Activated CD4-positive, alpha-beta T cell treated with anti-CD3 and anti-CD28 coated beads for 24 hours (primary cell): ENCODE measurements at places on chromosomes 11 and 22.
A peak's percentile ranks its signal among the peaks of the same experiment; 100 is the strongest.

DNA sequence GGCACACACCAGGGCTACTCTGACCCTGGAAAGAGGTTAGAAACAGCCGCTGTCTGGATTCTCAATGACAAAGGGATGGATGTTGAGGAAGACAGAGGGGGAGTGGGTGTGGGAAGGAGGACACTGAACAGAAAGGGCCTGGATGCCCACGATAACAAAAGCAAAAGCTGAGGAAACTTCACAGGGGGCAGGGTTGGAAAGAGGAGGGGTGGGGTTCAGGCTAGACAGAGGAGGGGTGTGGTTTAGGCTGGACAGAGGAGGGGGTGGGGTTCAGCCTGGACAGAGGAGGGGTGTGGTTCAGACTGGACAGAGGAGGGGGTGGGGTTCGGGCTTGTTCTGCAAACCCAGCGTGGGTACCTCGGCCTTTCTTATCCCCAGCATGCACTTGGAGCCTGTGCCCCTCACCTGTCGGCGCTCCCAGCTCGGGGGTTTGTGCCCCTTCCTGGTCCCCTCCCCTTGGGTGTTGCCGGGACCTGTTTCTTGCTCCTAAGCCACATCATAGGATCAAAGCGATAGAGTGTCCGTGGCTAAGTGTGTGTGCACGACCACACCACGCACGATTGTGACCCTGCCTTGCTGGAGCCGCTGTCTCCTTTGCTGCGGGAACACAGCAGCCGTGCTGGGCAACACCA lies 75.6 kb downstream of the BRD1 start:
- DNase-seq = no peak

DNA sequence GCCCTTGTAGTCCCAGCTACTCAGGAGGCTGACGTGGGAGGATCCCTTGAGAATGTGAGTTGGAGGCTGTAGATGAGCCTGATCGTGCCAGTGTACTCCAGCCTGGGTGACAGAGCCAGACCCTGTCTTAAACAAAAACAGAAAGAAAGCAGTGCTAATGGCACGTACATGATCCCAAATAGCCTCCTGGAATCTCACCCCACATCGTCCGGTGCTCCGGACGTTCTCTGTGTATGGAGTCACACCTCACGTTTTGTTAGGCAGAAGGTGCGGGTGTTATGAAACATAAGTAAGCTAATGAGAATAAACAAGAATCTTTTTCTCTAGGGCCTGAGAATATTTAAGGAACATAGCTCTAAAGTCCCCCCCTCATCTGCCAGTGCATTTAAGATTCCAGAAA lies 23.7 kb upstream of the MICAL3 start:
- DNase-seq = no peak

GRCh38 chr11:122305426-122306320 lies 189.7 kb upstream of the BLID start:
- no peak for DNase-seq

DNA sequence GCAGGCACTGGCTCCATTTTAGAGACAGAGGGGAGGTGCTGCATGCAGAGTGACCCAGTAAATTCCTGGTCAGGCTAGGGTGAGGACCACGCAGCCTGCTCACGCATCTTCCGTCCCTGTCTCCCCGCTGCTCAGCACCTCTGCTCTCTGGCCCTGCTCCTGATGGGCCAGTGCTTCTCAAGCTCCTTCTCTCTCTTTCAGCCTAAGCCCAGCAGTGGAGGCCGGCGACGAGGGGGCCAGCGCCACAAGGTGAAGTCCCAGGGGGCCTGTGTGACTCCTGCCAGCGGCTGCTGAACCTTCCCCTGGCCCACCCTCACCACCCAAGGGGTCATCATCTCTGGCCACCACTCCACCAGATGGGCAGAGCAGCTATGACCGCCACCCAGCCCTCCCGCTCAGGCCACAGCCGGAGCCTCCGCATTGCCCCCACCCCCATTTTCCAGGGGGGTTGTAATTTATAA lies 24.7 kb downstream of the GTPBP1 start:
- DNase-seq = no peak

GRCh38 chr22:41976070-41976901 lies 7.0 kb downstream of the SEPTIN3 start:
- peak; percentile 24 for DNase-seq

DNA sequence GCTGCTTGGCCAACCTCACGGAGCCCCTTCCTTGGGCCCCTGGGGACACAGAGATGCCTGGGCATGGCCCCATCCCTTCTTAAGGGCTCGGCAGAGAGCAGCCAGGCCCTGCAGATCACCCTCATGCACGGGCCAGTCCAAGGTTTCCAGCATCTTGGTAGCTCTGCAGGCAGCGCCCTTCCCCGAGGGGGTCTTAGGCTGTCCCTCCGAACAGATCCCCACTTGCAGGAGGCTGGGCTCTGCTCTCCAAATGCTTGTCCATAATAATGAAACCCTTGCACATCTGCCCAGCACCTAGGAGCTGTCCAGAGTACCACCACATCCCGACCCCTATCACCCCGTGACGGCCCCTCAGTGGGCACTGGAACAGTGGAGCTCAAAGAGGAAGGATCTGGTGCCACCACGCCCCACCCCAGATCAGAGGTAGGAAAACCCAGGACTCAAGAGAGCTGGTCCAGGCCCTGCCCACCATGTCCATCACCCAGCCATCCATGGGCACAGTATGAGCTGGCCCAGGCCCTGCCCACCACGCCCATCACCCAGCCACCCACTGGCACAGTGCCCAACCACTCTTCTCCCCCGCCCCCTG lies 92.5 kb upstream of the PRR5 start:
- no peak for DNase-seq

GRCh38 chr22:35152316-35152715 lies 86.4 kb downstream of the ISX start:
- no peak for DNase-seq

- no peak for DNase-seq
Measured at GRCh38 chr11:8777907-8778767, 95.5 kb downstream of the RPL27A start.

DNA sequence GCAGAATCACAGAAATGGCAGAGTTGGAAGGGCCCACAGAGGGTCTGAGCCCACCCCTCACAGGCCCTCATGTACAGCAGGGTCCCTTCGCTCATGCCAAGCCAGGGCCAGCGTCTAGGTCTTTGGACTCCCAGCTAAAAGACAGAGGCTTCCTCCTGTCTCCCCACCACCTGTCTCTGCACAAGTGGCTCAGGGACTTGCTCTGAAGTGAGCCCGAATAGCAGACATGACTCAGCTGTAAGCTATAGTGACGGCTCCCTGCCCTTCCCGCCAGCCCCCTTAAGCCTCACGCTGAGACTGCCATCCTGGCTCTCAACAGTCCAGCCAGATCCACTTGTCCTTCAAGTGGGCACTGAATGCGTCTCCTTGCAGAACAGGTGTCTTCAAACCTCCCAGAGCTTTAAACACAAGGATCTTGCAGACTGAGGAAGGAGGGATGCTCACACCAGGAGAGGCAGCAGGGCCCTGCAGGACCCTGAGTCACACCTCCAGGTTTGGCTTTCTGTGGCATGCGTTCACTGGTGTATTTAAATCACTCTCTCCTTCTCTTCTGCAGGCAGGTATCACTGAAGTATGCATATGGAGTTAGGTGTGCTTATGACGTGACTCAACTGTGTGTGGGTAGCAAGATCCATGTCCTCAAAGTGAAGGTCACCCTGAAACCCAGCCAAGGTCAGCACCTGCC lies 154.9 kb downstream of the CACNA1I start:
- no peak for DNase-seq

DNA sequence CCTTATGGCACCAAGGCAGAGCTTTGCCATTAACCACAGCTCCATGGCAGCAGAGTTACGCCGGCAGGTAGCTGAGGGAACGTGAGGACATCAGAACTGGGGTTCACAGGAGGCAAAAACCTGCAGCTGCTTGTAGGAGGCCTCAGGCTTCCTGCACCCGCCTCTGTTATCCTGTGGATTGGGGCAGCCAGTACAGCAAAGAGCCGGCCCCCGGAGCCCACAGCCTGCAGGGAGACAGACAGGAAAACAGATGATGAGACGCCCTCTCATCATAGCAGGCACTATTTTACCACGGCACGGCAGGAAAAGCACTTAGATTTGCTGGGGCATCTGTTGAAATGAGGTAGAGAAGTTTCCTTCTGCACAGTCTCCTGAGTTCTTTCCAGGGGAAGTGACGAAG lies 870.3 kb downstream of the TBC1D22A start:
- DNase-seq = no peak

- DNase-seq = no peak
Measured at GRCh38 chr11:46294365-46295309, 17.2 kb downstream of the CREB3L1 start.

DNA sequence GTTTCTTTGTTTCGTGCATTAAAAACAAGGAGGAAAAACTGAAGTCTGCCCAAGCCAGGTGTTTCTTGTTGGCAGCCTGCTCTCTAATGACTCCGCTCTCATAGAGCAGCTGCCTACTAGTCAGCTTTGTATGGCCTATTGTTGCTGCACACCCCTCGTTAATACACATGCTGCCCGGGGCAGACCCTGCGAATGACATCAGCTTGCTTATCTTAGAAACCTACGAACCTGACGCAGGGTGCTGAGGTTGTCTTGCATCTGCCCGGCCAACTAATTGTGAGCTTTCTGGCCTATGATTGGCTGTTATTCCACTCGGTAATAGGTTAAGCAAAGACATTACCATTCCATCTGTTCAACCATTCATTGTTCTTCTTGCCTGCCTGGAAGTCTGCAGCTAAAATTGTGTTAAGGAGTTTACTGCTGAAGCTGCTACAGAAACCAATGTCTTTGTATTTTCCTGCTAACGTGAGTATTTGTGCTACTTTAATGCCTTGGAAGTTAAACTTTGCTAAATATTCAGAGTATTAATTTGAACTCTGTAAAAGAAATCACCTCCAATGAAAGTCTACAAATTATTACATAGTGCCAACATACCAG lies 37.5 kb downstream of the ZC3H12C start:
- DNase-seq = no peak

GRCh38 chr11:56545531-56545930 lies 2.5 kb upstream of the OR5M11 start:
- DNase-seq = no peak

DNA sequence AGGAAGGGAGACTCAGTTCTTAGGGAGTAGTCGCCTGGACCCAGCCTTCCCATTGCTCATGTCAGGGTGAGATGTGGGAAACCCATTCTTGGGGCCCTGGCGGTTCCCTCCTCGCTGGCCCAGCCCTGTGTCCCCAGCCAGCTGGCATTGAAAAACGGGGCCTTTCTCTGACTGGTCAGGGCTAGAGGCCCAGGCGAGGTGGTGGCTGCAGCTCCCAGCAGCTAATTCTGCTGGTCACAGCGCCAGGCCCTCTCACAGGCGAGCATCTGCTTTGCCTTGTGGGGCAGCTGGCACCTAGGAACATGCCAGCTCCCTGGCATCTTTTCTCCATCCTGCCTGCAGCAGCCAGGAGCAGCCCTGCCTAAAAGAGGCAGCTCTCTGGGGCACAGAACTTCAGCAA lies 20.1 kb downstream of the TSPAN18 start:
- no peak for DNase-seq

DNA sequence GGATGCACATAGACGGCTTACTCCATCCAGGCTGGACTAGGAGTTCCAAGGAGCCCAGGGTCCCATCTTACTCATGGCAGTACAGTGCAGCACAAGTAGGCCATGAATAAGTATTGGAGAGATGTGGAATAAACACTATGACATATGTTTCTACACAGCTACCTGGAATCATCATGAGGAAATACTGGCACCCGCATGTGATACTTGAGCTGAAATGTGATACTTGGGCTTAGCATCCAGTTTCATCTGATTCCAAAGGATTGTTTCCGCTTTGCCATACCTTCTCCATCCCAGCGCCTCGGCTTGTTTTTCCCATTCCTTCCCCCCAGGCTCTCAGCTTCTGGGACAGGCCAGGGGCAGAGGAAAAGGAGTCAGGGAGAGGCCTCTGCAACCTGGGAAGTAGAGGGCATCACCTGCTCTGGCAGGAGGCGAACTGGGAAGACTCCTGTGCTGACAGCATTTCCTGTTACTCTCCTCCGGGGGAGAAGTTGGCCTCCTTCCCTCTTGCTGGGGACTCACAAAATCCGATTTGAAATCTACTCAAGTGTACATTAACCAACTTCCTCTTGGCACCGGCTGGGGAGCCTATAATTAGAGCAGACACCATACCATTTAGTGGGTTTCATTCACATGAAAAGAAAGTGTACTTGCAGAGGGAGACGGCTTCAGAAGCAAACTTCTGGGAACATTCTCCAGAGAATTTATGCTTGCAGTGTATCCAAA lies 187.8 kb downstream of the MIAT start:
- DNase-seq = no peak

- DNase-seq = no peak
Measured at GRCh38 chr11:64762277-64762673, 2.5 kb upstream of the PYGM start.

GRCh38 chr11:6505577-6506240 lies 8.6 kb downstream of the DNHD1 start:
- DNase-seq = peak; percentile 3

GRCh38 chr11:73141309-73142127 lies 600 bp downstream of the FCHSD2 start:
- peak; percentile 45 for DNase-seq

- DNase-seq = no peak
Measured at GRCh38 chr22:47386812-47387510, 624.5 kb downstream of the TBC1D22A start.

DNA sequence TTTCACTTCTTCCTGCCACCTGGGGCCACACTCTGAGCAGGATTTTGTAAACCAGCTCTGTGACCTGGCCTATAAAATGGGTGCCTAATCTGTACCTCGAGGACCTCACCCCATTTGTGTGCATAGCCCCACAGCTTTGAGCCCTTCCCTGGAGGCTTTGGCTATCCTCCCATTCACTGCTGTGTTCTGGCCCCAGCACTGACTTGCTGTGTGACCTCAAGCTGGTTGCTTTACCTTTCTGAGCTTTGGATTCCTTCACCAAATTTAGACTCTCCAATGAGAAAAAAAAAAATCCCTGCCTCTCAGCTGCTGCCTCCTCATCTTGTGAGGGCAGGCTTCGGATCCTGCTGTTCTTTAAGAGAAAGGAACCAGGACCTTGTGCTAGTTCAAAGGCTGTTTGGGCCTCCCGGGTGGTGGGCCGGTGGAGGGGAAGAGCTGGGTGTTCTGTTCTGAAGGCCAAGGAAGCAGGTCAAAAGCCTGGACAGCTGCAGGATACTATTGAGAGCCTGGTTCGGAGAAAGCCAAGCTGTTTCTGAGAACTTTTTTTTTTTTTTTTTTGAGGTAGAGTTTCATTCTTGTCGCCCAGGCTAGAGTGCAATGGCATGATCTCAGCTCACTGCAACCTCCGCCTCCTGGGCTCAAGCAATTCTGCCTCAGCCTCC lies 1.1 kb upstream of the PYGM start:
- no peak for DNase-seq

GRCh38 chr22:26143806-26144325 lies 25.4 kb upstream of the SEZ6L start:
- DNase-seq = no peak

GRCh38 chr22:20982563-20982882 lies 426 bp downstream of the LZTR1 start:
- no peak for DNase-seq
